ENCODE measurements at places on chromosomes 16 and 17. TPM values are rescaled to one million over a fixed set of nuclear protein-coding genes. Genes with fewer than 3 reads are reported as not detected.
A peak's percentile ranks its signal among the peaks of the same experiment; 100 is the strongest.

- H3K4me3 ChIP-seq = no peak overlapping the region
- H3K36me3 ChIP-seq = peaks cover 24% of the 10 kb centered on the region
- no peak for DNase-seq
- peak overlapping the region; percentile 39 for H3K27ac ChIP-seq
- no peaks in the 10 kb centered on the region for H3K27me3 ChIP-seq
Observed at GRCh38 chr16:57167953-57168352, 17.9 kb downstream of the PSME3IP1 start.

- H3K4me3 ChIP-seq = no peak overlapping the region
- no peak for DNase-seq
- peaks cover 42% of the 10 kb centered on the region for H3K4me1 ChIP-seq
- no peaks in the 10 kb centered on the region for H3K36me3 ChIP-seq
Observed at GRCh38 chr16:69176033-69176800, 10.7 kb upstream of the SNTB2 start.

DNA sequence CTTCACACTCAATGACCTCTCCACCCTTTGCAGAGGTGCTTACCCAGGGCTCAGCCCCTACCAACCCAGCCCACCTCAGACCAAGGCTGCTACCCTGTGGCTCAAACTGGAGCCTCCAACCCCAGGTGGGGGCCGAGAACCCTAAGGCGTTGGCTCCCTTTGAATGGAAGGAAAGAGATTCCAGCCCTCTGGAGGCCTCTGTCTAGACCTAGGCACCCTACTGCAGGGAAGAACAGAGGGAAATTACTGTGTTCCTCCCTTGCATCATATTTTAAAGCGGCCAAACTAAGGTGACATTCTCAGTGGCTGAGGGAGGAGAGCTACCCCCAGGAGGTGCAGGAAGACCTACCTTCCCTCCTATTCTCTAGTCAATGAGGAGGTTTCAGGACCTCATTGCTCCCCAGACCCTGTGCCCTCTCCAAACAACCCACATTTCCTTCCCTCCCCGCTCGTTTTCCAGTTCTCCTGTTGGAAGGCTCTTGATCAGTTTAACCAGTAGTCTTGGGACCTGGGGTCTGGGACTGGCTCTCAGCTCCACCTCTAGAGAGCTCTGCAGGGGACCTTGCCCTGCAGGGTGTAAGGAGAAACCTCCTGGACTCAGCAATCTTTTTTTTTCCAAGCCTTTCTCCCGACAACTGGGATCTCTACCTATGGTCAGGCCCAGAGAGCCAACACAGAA lies 5.5 kb upstream of the HOXB8 start:
- H3K4me3 ChIP-seq = no peak overlapping the region
- DNase-seq = no peak
- peaks cover 10% of the 10 kb centered on the region for H3K4me1 ChIP-seq

GRCh38 chr17:36885771-36886377 lies 51.4 kb upstream of the LHX1 start:
- DNase-seq = no peak
- no peak overlapping the region for H3K4me3 ChIP-seq
- H3K36me3 ChIP-seq = peaks cover 12% of the 10 kb centered on the region
- H3K27me3 ChIP-seq = peaks cover 33% of the 10 kb centered on the region
- no peak overlapping the region for H3K27ac ChIP-seq

DNA sequence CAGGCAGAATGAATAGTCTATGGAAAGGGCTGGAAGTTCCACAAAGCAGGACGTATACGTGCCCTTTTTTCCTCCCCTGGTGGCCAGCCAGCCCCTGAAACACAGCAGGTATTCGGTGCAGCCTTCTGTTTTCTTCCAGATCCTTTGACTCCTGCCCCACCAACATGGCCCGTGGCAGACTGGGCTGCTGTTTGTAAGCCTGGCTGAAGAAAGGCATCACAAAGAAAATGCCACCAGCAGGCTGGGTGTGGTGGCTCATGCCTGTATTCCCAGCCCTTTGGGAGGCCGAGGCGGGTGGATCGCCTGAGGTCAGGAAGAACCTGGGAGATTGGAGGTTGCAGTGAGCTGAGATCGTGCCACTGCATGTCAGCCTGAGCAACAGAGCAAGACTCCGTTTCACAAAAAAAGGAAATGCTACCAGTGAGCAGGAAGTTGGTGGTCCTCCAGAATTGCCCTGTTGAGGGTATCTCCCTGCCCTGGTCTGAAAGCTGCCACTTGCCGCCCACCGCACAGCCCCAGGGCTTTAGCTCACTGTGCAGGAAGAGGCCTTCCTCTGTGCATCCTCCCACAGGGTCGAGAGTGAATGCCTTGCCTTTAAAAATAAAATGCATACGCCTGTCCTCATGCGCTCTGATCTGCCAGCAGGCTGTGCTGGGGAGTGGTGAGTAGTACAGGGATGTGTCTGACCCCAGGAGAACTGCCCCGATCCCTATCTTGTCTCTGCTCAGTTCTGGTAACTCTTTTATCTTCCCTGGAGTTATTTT lies 587.7 kb downstream of the MAF start:
- H3K36me3 ChIP-seq = no peaks in the 10 kb centered on the region
- no peaks in the 10 kb centered on the region for H3K4me1 ChIP-seq
- no peak overlapping the region for H3K27ac ChIP-seq
- no peaks in the 10 kb centered on the region for H3K27me3 ChIP-seq

DNA sequence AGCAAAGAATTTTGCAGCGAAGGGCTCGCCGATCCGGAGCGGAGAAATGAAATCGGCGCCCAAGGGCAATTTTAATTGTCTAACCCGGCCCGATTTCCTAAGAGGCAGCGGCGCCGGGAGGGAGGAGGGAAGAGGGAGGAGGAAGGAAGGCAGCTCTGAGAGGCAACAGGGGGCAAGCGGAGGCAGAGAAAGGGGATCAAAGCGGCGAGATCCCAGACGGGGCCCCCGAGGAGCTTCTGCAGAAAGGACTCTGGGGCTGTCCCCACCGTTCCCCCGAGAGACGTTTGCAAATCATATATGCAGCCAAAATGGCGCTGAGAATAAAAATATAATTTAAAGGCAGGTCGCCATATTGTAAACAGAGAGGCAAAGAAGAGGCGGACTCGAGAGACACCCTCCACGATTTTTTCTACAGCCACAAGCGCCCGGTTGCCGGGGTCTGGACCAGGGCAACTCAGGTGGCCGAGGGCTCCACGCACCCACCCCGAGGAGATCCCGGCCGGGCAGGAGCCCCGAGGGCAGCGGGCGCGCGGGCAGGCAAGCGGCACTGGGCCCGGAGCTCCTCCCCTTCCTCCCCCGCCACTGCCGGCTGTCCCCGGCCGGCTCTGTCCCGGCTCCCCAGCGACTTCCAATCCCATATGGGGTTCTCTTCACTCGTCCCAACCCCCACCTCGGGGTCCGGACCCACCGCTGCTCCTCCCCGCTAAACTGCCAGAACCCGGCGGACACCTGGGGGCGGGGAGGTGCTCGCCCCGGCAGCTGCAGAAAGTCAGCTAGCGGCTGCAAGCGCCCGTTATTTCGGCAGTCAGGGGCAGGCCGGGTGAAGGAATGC lies 1.9 kb downstream of the PHF12 start:
- peaks cover 45% of the 10 kb centered on the region for H3K4me1 ChIP-seq
- peak; percentile 92 for DNase-seq
- H3K36me3 ChIP-seq = no peaks in the 10 kb centered on the region
- H3K27me3 ChIP-seq = no peaks in the 10 kb centered on the region
- peak overlapping the region; percentile 93 for H3K4me3 ChIP-seq

DNA sequence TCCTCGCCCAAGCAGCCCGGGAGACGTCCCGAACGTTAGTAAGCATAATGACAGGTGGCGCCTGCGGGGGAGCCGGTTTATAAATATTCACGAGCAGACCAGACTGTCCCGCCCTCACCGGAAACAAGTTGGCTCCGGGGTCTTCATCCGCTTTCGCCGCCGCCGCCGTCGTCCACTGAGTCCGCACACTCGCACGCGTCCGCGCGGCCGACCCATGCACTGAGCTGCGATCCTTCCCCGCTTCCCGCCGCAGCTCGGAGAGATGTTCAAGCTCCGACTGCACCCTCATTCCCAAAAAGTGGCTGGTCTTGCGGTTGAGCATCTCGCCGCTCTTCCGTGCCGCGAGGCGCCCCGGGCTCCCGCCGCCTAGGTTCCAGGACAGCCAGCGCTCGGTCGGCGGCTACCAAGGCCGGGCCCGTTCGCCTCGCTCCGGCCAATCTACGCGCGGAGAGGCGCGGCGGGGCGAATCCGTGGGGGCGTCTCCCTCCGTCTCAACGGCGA lies 385 bp downstream of the CFAP119 start:
- H3K36me3 ChIP-seq = peaks cover 7% of the 10 kb centered on the region
- peaks cover 30% of the 10 kb centered on the region for H3K4me1 ChIP-seq
- H3K4me3 ChIP-seq = peak overlapping the region; percentile 87
- DNase-seq = peak; percentile 92
- H3K27me3 ChIP-seq = no peaks in the 10 kb centered on the region

- H3K4me3 ChIP-seq = no peak overlapping the region
- H3K4me1 ChIP-seq = peaks cover 3% of the 10 kb centered on the region
- no peaks in the 10 kb centered on the region for H3K27me3 ChIP-seq
- peaks cover 36% of the 10 kb centered on the region for H3K36me3 ChIP-seq
- peak; percentile 49 for DNase-seq
Observed at GRCh38 chr17:75144816-75145512, 9.3 kb downstream of the JPT1 start.

GRCh38 chr17:4769628-4770027 lies 2.1 kb upstream of the TM4SF5 start:
- no peaks in the 10 kb centered on the region for H3K36me3 ChIP-seq
- no peak for DNase-seq
- no peaks in the 10 kb centered on the region for H3K4me1 ChIP-seq
- no peak overlapping the region for H3K4me3 ChIP-seq
- peaks cover 24% of the 10 kb centered on the region for H3K27me3 ChIP-seq

- H3K4me3 ChIP-seq = peak overlapping the region; percentile 80
- peaks cover 69% of the 10 kb centered on the region for H3K4me1 ChIP-seq
- DNase-seq = no peak
- no peaks in the 10 kb centered on the region for H3K27me3 ChIP-seq
- H3K36me3 ChIP-seq = peaks cover 22% of the 10 kb centered on the region
- peak overlapping the region; percentile 5 for H3K27ac ChIP-seq
Observed at GRCh38 chr17:39198186-39198566, 707 bp upstream of the CACNB1 start.

The ZNF207 gene
- 96.8 TPM for total RNA-seq

The PRSS27 gene
- 2.8 TPM for total RNA-seq

The HS3ST6 gene
- total RNA-seq = not detected

The CMTM4 gene
- total RNA-seq = 30.1 TPM

Data from chondrocyte (in vitro differentiated cells).